A549 (cell line): ENCODE measurements at places on chromosomes 7 and 10. TPM values are rescaled to one million over a fixed set of nuclear protein-coding genes. Genes with fewer than 3 reads are reported as not detected.

DNA sequence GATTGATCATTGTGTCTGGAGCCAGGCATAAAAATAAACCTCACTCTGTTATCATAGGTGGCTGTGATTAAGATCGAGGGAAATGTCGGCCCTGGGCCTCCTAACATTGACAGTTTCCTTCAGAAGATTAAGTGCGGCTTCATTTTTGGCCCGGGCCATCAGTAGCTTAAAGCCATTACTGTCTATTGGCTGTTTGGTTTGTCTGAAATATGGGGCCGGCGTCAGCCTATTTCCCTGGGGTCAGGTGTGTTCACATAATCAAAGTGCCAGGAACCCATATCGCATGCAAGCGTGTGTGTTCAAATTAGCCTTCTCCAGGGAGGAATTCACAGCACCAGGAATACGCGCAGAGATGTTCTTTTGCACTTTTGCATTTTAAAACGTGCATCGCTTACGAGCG is 114.7 kb downstream of the CUX1 start:
- no peak for DNase-seq

GRCh38 chr10:59323036-59323459 is 39.3 kb downstream of the FAM13C start:
- DNase-seq, result no peak

The PHKG1 gene
- 0.77 to 1.2 TPM (median 1.0 TPM) in 3 replicates for polyA plus RNA-seq

The KIAA1549 gene
- polyA plus RNA-seq, result 4.4 to 4.7 TPM (median 4.7 TPM) in 3 replicates

The NFE2L3 gene
- polyA plus RNA-seq, result 4.9 to 10.0 TPM (median 6.7 TPM) in 3 replicates
